ENCODE measurements at places on chromosomes 5 and 9.

- DNase-seq: no peak
These were observed 243.4 kb upstream of the RAI14 start for GRCh38 chr5:34412736-34413135.

GRCh38 chr9:86324308-86324707 is 29.9 kb downstream of the TUT7 start:
- no peak for DNase-seq

- DNase-seq: no peak
These were observed 230.2 kb upstream of the EDIL3 start for GRCh38 chr5:84614906-84615305.

DNA sequence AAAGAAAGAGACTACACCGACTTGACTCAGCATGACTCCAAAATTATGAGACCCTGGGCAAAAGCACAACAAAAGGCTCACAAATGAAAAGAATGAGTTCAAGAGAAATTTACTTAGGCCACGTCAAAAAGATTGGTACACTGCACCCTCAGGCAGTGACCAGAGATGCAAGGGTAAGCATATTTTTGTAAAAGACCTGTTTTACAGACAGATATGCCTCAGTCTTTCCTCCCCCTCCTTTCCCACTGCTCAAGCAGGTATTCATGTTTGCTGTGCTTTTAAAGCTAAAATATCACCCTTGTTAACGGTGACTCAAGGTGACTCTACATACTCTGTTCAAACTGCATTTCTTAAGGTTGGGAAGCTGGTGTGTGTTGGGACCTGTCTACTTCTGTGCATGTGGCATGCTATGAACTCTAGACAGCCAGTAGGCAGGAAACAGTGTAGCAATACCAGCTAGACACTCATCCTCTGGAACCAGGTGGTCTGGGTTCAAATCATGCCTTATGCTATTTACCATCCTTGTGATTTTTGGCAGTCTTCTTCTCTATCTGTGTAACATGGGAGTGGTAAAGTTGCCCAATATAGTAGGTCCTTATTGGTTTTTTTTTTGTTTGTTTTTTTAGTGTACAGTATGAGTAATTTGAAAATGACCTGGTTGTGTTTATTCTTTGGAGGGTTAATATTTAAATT is 98.7 kb downstream of the TLE4 start:
- no peak for DNase-seq

- no peak for DNase-seq
These were observed 68.1 kb upstream of the ERBIN start for GRCh38 chr5:65858316-65858715.

DNA sequence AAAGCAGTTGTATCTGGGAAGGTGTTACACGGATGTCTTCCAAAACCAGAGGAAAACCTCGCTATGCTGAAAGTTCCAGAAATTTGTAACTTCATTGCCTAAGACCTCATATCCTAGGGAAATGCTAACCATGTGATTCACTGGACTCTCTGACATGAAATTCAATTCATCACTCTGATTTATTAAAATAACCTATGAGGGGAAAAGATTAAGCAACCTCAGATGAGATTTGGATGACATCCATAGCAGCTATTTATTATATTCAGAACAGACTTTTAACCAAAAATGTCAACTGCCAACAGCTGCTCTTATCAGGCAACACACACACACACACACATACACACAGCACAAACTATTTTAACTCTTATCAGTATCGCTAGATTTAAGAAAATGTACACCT is 1006.4 kb upstream of the CTNND2 start:
- no peak for DNase-seq

DNA sequence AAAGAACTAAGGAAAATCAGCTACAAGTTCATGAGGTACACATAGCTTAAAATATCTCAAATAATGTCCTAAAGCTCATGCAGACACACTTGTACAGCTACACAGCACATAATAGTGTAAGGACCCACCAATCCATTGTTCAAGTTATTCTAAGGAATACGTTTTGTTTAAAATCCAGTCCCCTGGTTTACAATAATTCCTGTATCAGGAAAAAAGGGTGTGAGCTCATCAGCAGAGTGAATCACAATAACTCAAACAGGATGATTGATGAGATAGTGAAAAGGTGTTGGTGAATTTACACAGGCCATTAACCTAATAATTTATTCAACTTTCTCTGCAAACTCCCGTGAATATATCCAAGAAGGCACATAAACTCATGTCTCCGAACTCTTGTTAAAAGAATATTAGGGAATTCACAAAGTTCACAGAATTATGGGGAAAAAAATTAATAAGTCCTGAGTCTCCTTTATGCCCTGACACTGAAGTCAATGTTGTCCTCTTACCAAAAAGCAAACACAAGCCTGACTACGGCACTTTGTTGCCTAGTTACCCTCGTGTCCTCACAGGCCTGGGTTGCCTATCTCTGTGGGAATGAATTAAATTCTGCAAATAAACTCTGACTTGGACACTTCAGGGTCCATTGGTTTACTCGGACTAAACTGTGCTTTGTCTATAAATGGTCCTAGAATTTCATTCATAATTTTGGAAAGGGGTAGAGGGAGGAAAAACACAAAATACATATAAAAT is 142.8 kb upstream of the PDE4D start:
- peak; percentile 10 for DNase-seq

DNA sequence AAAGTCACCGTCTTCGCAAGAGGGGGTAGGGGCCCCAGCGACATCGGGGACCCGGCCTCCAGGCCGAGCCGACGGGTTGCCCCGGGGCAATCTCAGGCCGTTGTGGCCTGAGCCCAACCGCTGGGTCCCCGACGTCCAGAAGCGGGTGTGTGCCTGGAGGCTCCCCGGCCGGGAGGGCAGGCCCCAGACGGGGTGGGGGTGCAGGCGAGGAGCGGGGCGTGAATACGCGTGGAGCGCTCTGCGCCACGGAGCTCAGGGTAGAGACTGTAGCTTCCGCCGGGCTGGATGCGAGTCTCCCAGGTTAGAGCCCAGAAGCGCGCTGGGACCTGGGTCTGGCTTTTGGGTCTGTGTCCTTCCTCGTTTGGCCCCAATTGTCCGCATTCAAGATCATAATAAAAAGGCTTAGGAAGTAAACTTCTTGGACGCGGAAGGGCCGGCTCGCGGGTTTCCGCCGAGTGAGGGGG is 3.5 kb downstream of the BARX1 start:
- no peak for DNase-seq

- DNase-seq: peak; percentile 93
These were observed 58.4 kb upstream of the NUDT12 start for GRCh38 chr5:103620851-103621547.

DNA sequence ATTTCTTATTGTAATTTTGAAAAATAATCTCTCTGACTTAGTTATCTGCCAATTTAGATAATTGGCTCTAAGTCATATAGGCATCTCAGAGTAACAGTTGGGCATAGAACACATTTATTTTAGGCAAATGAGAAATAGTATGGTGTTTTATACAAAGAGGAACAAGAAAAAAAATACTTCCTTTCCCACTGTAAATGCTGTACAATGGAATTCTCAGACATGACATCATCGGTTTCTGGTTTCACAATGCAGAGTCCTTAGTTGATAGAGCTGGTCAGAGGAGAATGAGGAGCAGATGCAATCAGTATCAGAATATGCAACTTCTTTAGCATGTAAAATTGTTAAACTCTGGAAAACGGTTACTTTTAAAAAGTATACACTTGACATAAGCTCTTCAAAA is 49.4 kb downstream of the PLK2 start:
- DNase-seq: no peak

GRCh38 chr9:89732939-89733324 is 128.1 kb downstream of the GADD45G start:
- no peak for DNase-seq

DNA sequence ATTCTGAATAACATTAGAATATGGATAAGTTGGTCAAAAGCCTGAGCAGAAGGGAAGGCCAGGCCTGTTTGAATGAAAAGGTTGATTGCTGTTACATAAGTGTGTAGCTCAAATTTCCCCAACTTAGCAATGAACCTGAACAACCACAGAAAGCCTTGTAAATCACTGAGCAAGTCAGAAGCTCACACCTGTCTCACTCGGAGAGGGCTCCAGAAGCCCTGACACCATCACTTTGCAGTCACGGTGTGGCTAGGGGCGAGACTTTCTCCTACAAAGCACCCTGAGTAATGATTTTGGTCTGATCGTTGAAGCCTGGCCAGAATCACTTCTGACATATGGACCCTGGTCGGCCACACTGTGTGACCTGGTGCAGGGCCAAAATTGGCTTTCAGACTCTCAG is 62.0 kb downstream of the MTX3 start:
- no peak for DNase-seq

DNA sequence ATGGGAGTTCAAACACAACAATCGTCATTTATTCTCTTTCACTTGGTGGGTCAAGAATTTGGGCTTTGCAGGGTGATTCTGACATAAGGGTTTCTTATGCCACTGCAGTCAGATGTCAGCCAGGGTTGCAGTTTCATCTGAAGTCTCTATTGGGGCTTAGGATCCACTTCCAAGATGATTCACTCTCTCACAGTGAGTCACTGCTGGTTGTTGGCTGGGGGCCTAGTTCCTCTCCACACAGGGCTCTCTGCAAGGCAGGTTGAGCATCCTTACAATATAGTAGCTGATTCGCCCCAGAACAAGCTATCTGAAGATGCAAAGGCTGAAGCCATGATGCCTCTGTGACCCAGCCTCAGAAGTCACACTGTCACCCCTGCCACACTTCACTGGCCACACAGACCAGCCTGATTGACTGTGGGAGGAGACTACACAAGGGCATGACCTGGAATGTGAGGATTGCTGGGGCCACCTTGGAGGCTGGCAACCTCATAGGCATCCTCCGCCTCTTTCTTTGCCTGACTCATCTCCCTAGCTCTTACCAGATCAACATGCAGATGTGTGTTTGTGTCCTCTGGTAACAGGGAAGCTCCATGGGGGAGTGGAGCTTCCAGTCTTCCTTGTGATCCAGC is 4.5 kb upstream of the CARD19 start:
- no peak for DNase-seq

GRCh38 chr5:156667616-156668015 is 182.5 kb upstream of the PPP1R2B start:
- DNase-seq: no peak

- no peak for DNase-seq
These were observed 1.3 kb downstream of the CD74 start for GRCh38 chr5:150411245-150411979.

DNA sequence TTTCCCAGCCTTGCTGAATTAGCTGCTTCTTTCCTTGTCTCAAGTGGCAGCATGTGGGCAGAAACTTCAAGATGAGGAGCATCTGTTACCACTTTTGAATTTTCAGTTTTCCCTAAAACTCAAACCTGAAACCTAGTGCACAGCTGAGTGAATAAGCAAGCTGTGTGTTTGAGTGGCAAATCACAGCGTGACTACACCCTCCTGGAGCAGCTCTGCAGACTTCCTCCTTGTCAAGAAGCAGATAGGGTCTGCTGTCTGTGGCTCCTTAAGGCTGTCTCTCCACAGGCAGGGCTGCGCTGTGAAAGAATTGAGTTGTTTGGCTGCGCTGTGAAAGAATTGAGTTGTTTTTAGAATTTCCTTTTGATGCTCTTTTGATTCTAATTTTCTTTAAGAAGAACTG is 179.7 kb upstream of the HAPLN1 start:
- no peak for DNase-seq

GRCh38 chr9:123637606-123637944 is 281.6 kb downstream of the CRB2 start:
- DNase-seq: no peak

- no peak for DNase-seq
These were observed 13.5 kb upstream of the MCCC2 start for GRCh38 chr5:71573591-71573990.

DNA sequence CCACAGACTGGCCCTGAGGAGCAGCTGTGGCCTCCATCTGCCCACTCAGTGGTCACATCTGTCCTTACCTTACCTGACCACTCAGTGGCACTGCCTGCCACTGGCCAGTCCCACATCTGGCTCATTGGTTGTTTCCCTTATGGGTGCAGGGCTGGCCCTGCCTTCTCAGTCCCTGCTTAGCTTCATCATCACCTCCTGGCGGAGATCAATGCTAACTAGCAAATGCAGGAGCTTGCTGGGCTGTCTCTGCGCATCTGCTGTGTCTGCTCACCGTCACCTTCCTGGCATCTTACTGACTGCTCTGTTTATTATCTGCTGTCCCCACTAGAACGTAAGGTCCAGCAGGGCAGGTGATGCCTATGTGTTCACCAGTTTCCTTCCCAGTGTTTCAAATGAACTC is 356.9 kb downstream of the SEMA5A start:
- no peak for DNase-seq

- DNase-seq: no peak
These were observed 38.0 kb upstream of the CCDC152 start for GRCh38 chr5:42718591-42718990.

DNA sequence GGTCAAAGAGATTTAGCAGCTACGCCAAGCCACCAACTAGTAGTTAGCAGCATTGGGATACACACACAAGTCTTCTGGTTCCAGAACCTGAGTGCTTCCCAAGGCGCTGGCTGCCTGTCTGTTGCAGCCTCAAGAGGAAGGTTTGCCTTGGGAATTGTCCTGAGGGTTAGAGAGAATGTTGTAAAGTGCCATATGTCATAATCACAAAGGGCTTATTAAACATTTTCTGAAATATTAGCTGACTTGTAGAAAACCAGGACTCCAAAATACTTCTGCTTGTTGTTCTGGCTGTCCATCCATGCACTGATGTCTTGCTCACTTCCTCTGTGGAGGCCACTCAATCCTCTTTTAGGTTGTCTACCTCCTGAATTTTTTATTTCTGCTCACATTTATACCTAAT is 46.3 kb downstream of the SLC36A1 start:
- no peak for DNase-seq

DNA sequence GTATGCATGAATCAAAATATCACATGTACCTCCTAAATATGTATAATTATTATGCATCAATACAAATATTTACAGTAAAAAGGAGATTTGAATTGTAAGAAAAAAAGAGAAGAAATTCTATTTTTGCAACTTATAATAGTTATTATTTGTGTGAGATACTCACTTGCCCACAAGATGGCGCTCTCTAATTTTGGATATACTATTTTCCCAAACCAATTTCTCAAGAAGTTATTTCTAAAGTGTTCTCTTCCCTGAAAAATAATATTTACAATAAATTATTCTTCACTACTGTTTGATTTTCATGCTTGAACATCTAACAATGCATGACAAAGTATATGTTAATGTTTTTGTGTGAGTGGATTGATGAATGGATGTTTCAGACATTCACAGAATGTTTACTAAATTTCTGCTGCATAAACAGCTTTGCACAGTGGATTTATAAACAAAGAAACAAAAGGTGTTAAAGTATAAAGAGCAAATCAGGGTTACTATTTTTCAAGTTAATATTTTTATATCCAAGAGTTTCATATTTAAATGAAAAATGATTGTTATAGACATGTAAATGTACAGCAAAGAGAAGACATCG is 503.4 kb downstream of the PDE4D start:
- no peak for DNase-seq

GRCh38 chr5:1004461-1005248 is 3.9 kb upstream of the NKD2 start:
- no peak for DNase-seq

GRCh38 chr5:169567079-169567478 is 16.5 kb upstream of the SPDL1 start:
- DNase-seq: no peak

DNA sequence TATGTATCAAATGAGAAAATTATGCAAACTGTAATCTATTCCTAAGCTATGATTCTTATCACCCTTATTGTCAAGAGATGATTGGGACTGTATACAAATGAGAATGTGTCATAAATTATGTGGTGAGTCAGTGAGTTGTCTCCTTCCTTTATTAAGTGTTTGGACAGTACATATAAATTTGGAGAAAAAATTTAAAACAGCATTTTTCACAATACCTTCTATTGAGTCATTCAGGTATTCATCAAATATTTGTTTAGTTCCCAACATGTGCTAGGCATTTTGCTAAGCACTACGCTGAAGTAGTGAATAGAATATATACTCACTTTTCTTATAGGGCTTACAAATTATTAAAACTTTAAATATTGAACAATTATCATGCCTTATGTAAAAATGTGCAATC is 36.3 kb upstream of the PTPRD start:
- DNase-seq: no peak

Measured in NCI-H1436 treated with DMSO at 0.1 percent for 48 hours (cell line).